Fibroblast of skin of right quadriceps (primary cell): ENCODE measurements at places on chromosomes 3 and 15.
A peak's percentile ranks its signal among the peaks of the same experiment; 100 is the strongest.

GRCh38 chr3:157499342-157499963, 3.8 kb downstream of the VEPH1 start:
- peak; percentile 21 for DNase-seq

- no peak for DNase-seq
These were observed 30.6 kb upstream of the MECOM start for GRCh38 chr3:169694117-169694516.

DNA sequence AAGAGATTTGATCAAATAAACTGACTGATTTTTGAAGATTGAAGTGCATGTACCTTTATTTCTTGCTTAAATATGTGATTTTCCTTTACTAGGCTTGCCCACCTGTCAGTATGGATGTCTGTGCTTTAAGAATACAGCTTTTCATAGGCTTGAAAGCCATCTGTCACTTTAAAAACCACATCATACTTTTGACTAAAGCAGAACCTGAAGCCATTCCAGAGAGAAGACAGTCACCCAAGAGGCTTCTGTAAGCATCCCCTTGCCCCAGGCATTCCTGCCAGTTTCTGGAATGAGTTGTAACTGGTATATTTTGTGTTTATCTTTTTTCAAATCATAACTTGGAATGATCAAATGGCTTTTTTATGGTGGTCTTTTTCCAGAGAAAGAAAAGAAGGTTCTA, 24.0 kb downstream of the HPS3 start:
- no peak for DNase-seq

GRCh38 chr3:136835813-136836510, 17.0 kb downstream of the SLC35G2 start:
- DNase-seq = peak; percentile 31

- DNase-seq = no peak
These were observed 960 bp downstream of the MFN1 start for GRCh38 chr3:179348325-179349013.

- DNase-seq = no peak
These were observed 29.6 kb upstream of the SPTBN5 start for GRCh38 chr15:41923401-41923997.

GRCh38 chr3:9846931-9847488, 3.2 kb upstream of the RPUSD3 start:
- no peak for DNase-seq

- no peak for DNase-seq
These were observed 40.0 kb upstream of the PLCL2 start for GRCh38 chr3:16844791-16845190.

- no peak for DNase-seq
These were observed 36.9 kb downstream of the TSPAN3 start for GRCh38 chr15:77033729-77034671.

DNA sequence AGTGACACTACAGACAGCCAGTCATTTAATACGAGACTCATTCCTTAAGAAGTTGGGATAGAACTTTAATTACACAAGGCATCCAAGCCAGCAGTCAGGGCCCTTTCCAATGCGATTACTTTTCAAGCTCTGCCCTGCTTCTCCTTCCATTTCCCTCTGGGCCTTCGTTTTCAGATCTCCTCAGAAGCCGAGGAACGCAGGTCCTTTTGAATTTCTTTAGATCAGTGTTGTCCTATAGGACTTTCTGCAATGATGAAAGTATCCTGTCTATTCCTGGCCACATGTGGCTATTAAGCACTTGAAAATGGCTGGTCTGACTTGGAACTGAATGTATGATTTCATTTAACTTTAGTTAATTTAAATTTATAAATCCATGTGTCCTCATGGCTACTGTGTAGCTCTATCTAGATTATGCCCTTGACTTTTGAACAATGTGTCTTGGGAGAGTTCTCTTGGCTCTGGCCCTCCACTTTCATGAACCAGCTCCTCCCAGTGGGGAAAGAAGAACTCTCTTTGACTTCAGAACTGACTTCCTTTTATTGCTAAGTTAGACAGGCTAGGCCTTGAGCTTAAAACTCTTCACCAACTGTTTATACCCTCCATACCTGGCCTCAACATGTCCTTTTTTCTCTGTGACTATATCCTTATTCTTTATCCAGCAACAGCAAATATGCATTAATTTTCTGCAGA, 22.6 kb downstream of the TGFBR2 start:
- no peak for DNase-seq

DNA sequence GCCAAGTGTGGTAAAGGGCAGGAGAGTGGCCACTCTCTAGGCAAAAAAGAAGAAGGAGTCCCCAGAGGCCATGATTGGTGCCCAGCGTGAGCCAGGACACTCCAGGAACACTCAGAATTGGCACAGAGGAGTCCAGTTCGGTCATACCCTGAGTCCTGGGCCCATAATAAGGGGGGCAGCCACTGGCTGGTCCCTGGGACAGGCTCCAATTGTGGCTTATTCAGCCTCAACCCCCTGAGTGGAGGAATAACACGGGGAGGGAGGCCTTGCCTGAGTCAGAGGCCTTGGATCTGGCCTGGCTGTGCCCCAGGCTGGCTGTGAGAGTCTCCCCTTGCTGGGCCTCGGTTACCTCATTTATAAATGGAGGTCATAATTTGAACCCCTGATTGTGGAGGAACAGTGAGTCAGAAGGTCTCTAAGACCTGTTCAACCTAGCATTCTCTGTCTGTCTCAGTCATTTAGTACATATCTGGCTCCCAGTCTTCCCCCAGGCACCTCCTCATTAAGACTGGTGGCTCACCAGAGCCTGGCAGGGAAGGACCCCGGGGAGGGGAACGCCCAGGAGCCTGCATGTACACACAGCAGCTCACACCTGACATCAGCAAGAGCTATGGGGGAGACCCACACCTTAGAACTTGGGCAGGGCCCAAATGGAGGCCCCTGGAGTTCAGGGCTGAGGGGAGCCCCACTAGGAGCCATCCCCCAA, 95.9 kb upstream of the ATP2B2 start:
- DNase-seq = no peak

- no peak for DNase-seq
These were observed 108.2 kb downstream of the ULK4 start for GRCh38 chr3:41853540-41854196.

- DNase-seq = no peak
These were observed 57.3 kb downstream of the LSM3 start for GRCh38 chr3:14235912-14236295.

DNA sequence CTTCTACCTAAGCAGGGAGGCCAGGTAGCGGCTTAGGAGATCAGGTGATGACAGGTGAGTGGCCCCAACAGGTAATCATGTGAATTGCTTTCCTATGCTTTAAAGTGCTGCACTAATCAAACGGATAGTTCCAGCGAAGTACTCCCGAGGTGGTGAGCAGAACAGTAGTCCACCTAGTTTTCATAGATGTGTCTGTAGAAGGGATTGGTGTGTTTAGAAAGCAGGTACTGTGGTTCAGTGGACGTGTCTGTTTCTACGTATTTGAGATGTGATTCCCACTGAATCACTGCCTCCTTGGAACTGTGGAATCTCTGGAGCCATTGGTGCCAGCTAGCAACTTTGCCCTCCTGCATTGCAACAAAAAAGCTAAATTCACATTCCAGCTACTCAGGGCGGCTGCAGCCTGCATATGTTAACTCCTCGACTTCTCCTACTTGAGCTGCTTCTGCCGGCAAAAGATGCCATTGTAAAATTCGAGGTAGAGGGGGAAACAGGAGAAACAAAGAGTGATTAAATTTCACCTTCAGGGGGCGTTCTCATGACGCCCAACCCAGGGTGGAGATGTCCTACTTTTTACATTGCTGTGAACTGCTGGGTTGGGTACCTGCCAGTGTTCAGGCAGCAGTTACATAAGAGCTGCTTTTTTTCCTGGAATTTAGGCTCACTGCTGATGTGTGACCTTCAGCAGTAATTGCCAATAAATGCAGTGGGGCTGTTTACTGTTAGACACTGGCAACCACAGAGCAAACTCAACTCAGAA, 227.3 kb downstream of the ITPR1 start:
- peak; percentile 79 for DNase-seq

GRCh38 chr15:39265261-39265660, 315.6 kb upstream of the THBS1 start:
- DNase-seq = no peak

DNA sequence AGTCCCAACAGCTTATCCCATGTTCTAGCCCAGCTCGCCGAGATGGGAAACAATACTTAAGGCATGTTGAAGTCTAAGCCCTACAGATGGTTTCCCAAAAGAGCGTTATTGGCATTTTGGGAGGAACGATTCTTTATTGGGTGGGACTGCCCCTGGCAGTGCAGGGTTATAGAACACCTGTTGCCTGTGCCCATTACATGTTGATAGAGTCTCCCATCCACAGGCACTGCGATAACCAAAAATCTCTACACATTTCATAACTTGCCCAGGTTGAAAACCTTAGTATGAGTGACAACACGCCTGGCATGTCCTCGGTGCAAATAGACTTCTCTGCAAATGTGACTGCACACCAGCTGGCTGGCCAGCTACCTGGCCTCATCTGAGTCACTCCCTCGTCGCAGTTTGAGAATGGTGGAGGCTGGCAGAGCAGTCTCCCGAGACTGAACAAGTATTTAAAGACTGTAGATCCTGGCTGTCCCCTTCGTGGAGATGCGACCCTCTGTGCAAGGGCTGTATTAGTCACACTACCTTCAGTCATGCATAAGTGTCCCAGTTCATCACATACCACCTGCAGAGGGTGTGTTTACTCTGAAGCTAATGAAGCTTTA, 18.7 kb downstream of the ZNF80 start:
- no peak for DNase-seq

GRCh38 chr3:166785876-166786275, 594.2 kb downstream of the ZBBX start:
- DNase-seq = peak; percentile 24

DNA sequence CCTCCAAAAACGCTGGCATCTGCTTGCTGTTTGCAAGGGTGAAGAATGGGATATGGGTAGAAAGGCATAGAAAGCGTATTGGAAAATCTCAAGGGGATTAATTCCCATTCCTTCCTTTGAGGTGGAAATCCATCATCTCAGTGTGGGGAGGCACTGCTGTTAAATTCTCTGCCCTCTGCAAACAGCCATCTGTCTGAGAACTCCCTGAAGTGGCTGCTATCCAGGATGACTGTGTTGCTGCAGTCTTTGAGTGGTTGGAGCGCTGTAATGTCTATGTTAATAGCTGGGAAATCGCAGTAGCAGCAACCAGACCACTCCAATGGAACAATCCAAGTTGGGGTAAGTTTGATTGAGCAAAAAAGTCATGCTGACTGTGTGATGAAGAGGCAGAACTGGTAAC, 625.9 kb downstream of the NLGN1 start:
- peak; percentile 2 for DNase-seq

DNA sequence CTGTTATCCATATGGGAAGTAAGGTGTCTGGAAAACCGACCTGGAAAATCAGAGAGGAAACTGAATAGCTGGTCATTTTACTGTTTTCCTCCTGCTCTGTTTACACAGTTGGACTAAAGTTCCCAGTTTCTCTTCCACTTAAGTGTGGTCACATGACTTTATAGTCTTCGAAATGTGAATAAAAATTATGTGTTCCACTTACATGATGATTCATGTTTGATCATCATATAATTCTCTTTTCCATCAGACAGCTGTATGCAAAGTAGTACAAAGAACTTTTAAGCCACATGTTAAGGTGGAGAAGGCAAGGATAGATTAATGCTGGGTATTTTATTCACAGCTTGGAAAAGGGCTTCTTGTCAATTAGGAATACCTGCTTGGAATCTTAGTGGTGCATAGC, 525.5 kb upstream of the BCHE start:
- DNase-seq = no peak

- no peak for DNase-seq
These were observed 15.9 kb downstream of the CD200R1 start for GRCh38 chr3:112958811-112959560.

- DNase-seq = no peak
These were observed 78.4 kb downstream of the B3GNT5 start for GRCh38 chr3:183331498-183331897.

GRCh38 chr3:35601959-35602358, 37.4 kb upstream of the ARPP21 start:
- no peak for DNase-seq

- no peak for DNase-seq
These were observed 21.6 kb downstream of the NCBP2 start for GRCh38 chr3:196920733-196921132.

DNA sequence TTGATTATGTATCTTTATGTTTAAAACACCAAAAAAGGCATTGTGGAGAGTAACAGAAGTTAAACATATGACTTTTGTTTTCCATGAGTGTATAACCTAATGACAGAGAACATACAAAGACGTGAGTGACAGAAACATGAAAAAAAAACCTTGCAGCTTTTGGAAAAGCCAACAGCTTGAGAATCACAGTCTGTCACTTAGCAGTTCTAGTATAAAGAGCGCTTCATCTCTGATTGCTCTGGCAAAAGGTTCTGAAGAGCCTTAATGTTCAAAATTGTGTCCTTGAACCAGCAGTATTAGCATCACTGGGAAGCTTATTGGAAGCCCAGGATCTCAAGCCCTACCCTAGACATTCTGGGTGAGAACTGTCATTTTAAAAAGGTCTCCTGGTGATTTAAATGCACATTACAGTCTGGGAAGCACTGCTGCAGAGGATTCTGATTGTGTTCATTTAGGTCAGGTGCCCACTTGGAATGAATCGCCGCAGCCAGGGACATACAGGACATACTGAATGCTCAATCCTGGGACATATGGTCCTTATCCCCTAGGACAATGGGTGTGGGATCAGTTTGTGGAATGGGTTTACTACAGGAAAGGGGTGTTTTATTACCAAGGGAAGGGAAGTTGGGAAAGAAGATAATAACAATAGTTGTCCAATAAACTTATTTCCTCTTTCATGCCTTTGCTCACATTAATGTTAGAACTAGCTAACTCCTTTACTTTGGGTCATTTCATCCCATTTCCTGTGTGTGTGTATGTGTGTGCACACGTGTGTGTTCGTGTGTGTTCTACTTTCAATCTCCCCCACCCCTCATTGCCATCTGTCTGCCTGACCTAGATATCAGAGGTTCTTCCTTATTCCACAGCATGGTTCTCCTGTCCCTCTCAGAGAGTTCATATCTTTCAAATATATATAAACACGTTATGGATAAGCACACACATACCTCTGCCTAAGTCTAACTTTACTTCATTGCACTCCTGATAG, 55.0 kb downstream of the LRRC49 start:
- no peak for DNase-seq

GRCh38 chr3:13515786-13516759, 32.9 kb upstream of the FBLN2 start:
- no peak for DNase-seq

DNA sequence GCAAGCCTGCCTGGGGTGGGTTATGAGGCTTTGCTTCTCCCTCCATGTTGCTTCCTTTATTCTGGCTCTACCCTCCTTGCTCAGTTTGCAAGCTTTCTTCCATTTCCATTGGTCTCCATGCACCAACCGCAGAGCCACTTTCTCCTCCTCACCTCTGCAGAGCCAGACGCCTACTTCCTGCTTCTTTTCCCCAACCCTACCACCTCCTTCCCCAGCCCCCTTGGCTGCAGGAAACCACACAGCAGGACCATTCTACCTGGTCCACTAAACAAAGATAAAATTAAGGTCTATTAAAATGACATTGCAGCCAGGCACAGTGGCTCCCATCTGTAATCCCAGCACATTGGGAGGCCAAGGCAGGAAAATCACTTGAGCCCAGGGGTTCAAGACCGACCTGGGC, 10.0 kb upstream of the CAV3 start:
- DNase-seq = no peak

GRCh38 chr3:17592956-17593355, 149.5 kb downstream of the TBC1D5 start:
- DNase-seq = no peak
